ENCODE measurements at places on chromosomes 13 and 19. TPM values are rescaled to one million over a fixed set of nuclear protein-coding genes. Genes with fewer than 3 reads are reported as not detected.
A peak's percentile ranks its signal among the peaks of the same experiment; 100 is the strongest.

DNA sequence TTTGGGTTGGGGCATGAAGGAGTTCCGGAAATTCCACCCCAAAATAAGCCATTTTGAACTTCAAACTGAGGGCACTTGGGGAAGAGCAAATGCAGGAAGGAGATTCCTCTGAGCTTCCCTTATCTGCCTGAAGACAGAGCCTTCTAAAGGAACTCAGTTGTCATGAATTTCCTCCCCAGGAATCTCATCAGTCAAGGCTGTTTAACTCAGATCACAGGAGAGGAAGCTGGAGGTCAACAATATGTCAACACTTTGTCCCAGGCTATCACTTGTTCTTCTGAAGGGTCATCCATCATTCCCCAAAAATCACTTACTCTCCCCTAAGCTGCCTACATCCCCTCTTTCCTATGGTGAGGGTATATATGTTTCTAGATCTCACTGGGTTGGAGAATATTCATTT lies 26.0 kb upstream of the CHST8 start:
- no peaks in the 10 kb centered on the region for H3K27me3 ChIP-seq
- H3K36me3 ChIP-seq: no peaks in the 10 kb centered on the region
- H3K27ac ChIP-seq: no peak overlapping the region
- no peak overlapping the region for H3K4me3 ChIP-seq
- no peaks in the 10 kb centered on the region for H3K4me1 ChIP-seq

PCP2 gene
- total RNA-seq: not detected

- no peaks in the 10 kb centered on the region for H3K27me3 ChIP-seq
- no peaks in the 10 kb centered on the region for H3K36me3 ChIP-seq
- peaks cover 14% of the 10 kb centered on the region for H3K4me1 ChIP-seq
- H3K4me3 ChIP-seq: no peak overlapping the region
- no peak overlapping the region for H3K27ac ChIP-seq
- peak; percentile 57 for DNase-seq
These were observed 37.7 kb downstream of the GSX1 start for GRCh38 chr13:27830010-27830409.

DNA sequence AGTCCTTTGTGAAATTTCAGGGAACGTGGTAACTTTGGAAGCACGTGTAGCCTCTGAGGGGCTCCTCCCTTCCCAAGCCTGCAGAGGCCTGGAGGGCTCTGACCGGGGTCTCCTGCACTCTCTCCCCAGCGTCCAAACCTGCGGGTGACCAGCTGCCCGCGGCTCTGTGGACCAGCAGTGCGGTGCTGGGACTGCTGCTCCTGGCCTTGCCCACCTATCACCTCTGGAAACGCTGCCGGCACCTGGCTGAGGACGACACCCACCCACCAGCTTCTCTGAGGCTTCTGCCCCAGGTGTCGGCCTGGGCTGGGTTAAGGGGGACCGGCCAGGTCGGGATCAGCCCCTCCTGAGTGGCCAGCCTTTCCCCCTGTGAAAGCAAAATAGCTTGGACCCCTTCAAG lies 2.7 kb upstream of the TPGS1 start:
- no peaks in the 10 kb centered on the region for H3K36me3 ChIP-seq
- peaks cover 17% of the 10 kb centered on the region for H3K4me1 ChIP-seq
- H3K27ac ChIP-seq: no peak overlapping the region
- H3K27me3 ChIP-seq: no peaks in the 10 kb centered on the region

KLHL1 gene
- total RNA-seq: not detected

- H3K36me3 ChIP-seq: peaks cover 7% of the 10 kb centered on the region
- H3K27ac ChIP-seq: no peak overlapping the region
- no peak overlapping the region for H3K4me3 ChIP-seq
- no peak for DNase-seq
- no peaks in the 10 kb centered on the region for H3K27me3 ChIP-seq
These were observed 28.1 kb downstream of the B3GLCT start for GRCh38 chr13:31227870-31228269.

DNA sequence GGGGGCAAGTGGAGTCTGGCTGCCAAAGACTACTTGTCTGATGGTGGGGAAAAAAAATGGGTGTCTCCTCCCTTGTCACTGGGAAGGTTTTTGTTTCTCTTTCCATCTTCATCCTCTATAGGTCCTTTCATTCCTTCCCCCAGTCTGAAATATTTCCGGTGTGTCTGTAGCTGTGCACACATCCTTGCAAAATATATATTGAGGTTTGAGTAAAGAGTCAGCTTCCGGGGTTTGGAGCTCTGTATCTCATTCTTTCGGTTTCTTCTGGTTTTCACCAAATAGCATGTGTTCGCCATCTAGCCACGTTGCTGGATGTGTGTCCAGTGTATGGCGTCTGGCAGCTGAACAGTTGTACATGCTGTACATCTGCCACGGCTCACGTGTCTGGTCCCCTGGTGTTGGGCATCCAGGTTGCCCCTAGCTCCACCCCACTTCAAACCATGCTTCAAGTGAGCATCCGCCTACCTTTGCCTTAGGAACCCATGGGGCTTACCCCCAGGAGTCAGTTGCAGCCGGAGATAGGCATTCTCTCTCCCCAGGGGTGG lies 142.2 kb downstream of the SIPA1L3 start:
- no peak for DNase-seq
- no peaks in the 10 kb centered on the region for H3K27me3 ChIP-seq
- no peak overlapping the region for H3K4me3 ChIP-seq
- no peak overlapping the region for H3K27ac ChIP-seq
- no peaks in the 10 kb centered on the region for H3K4me1 ChIP-seq
- H3K36me3 ChIP-seq: no peaks in the 10 kb centered on the region

KLK2 gene
- total RNA-seq: not detected

- H3K27ac ChIP-seq: no peak overlapping the region
- no peaks in the 10 kb centered on the region for H3K27me3 ChIP-seq
- no peak for DNase-seq
- no peaks in the 10 kb centered on the region for H3K4me1 ChIP-seq
- no peaks in the 10 kb centered on the region for H3K36me3 ChIP-seq
- H3K4me3 ChIP-seq: no peak overlapping the region
These were observed 24.2 kb downstream of the FXYD5 start for GRCh38 chr19:35178701-35179100.

- no peaks in the 10 kb centered on the region for H3K27me3 ChIP-seq
- no peak overlapping the region for H3K4me3 ChIP-seq
- peak overlapping the region; percentile 8 for H3K27ac ChIP-seq
- DNase-seq: no peak
- no peaks in the 10 kb centered on the region for H3K36me3 ChIP-seq
These were observed 161.6 kb downstream of the FLT1 start for GRCh38 chr13:28333204-28333881.

GRCh38 chr13:45880242-45880641 lies 28.7 kb upstream of the SIAH3 start:
- no peak overlapping the region for H3K4me3 ChIP-seq
- no peak for DNase-seq
- H3K27me3 ChIP-seq: no peaks in the 10 kb centered on the region

CBY2 gene
- total RNA-seq: not detected

DNA sequence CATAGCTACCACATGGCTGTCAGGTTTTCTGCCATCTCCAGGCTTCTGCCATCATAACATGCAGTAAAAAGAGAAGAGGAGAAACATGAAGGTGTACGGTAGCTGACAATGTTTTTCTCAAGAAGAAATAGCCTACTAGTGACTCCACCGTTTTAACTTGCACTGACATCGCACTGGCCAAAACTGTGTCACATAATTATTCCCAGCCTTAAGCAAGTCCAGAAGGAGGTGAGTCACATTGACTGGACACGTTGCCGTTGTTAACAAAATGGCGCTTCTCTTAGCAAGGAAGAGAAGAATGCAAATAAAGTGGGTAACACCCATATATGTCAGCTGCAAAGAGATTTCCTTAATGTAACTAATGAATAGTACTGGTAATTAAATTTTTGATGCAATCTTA lies 810.4 kb upstream of the SLC10A2 start:
- no peak for DNase-seq
- no peaks in the 10 kb centered on the region for H3K27me3 ChIP-seq
- H3K36me3 ChIP-seq: no peaks in the 10 kb centered on the region
- no peaks in the 10 kb centered on the region for H3K4me1 ChIP-seq
- no peak overlapping the region for H3K27ac ChIP-seq

GRCh38 chr13:51624207-51624606 lies 39.9 kb downstream of the WDFY2 start:
- no peak overlapping the region for H3K4me3 ChIP-seq
- peaks cover 46% of the 10 kb centered on the region for H3K4me1 ChIP-seq
- H3K27me3 ChIP-seq: no peaks in the 10 kb centered on the region
- no peaks in the 10 kb centered on the region for H3K36me3 ChIP-seq

DNA sequence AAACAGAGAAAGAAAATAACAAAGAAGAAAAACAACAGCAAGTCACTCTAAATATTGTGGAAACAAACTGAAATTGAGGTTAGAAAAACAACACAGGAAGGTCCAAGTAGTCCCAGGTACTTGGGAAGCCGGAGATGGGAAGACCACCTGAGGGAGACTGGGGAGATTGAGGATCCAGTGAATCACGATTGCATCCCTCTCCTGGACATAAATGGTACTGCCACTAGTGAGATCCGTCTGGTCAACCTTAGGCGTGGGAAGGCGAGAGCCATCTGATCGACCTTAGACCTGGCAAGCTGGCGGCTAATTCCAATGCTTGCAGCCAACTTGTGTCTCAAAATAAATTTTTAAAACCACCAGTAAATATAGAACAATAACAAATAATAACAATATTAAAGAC lies 81.9 kb downstream of the ZNF726 start:
- H3K4me3 ChIP-seq: no peak overlapping the region
- H3K27me3 ChIP-seq: no peaks in the 10 kb centered on the region
- no peak overlapping the region for H3K27ac ChIP-seq
- no peak for DNase-seq
- H3K4me1 ChIP-seq: no peaks in the 10 kb centered on the region
- no peaks in the 10 kb centered on the region for H3K36me3 ChIP-seq

C19orf38 gene
- 1.5 TPM for total RNA-seq

GRCh38 chr13:113591750-113592149 lies 7.2 kb downstream of the TFDP1 start:
- H3K27ac ChIP-seq: no peak overlapping the region
- no peak for DNase-seq
- peaks cover 10% of the 10 kb centered on the region for H3K36me3 ChIP-seq
- H3K4me1 ChIP-seq: no peaks in the 10 kb centered on the region
- H3K4me3 ChIP-seq: no peak overlapping the region
- no peaks in the 10 kb centered on the region for H3K27me3 ChIP-seq

CALR3 gene
- not detected for total RNA-seq

TTC9B gene
- not detected for total RNA-seq

DNA sequence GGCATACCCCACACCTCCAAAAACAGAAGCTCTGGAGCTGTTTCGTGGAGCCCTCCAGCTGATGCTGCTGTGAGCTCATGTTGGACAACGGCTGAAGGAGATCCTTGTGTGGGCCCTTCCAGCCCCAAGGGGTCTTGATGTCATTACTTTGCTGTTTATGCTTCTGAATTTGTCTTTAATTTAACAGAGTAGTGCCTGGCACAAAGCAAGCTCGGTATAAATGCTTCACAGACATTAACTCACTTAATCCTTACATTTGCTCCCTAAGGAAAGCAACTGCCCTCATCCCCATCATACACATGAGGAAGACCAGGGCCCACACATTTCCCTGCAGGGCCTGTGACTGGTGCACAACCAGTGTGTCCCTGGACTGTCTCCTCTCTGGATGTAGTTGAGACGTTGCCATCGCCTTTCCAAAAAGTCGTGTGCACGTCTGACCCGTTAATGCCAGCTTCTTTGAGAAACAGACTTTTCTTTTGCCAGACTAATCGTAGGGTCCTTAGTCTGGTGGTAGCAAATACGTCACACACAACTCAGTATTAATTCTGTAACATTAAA lies 7.6 kb downstream of the COL4A1 start:
- H3K27ac ChIP-seq: peak overlapping the region; percentile 97
- no peak for DNase-seq
- H3K27me3 ChIP-seq: no peaks in the 10 kb centered on the region
- peaks cover 6% of the 10 kb centered on the region for H3K36me3 ChIP-seq
- peaks cover 87% of the 10 kb centered on the region for H3K4me1 ChIP-seq

DNA sequence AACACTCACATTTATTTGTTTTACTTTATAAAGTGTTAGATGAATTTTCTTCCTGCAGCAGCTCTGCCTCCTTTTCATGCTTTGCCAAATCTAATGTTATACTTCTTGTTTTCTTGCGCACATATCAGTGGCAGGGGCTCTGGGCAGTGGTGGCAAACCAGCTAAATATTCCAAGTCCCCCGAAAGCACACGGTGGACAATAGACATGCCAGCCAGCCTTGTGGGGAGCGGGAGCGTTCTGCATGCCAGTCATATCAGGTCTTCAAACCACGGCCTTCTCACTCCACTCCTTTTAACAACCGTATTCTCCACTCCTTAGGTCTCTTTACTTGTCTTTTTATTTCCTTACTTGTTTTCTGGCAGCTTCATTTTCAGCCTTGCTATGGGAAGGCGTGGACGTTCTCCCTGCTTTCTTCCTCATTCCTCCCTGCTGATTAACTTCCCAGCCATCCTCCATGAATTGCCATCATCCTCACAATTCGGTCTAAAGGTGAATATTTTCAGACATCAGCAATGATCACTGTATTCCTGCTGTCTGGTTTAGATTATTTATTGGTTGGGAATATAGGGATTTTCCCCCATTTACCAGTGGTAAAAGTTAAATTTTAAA lies 77.1 kb upstream of the WASF3 start:
- H3K36me3 ChIP-seq: no peaks in the 10 kb centered on the region
- no peaks in the 10 kb centered on the region for H3K27me3 ChIP-seq
- DNase-seq: no peak
- no peaks in the 10 kb centered on the region for H3K4me1 ChIP-seq

SLC10A2 gene
- not detected for total RNA-seq

TINCR gene
- total RNA-seq: 0.59 TPM

CLIP3 gene
- 10.7 TPM for total RNA-seq

DCT gene
- 0.39 TPM for total RNA-seq

APOE gene
- total RNA-seq: 85.3 TPM

DNA sequence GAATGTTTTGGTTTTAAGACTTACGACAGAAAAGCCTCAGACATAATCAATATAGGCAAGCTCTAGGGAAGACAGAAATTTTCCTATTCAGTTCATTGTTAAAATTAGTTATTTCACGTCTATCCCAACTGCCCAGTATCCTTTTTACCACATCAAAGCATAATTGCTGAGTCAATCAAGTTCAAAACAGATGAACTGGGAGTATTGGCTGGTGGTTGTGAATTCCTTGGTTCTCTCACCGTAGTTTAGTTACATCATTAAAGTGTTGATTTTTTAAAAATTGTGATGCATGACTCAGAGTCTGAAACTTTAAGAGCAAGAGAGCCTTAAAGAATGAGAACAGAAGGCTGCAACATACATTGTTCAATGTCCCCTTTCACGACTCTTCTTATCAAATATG lies 143.3 kb upstream of the FREM2 start:
- no peaks in the 10 kb centered on the region for H3K4me1 ChIP-seq
- no peak overlapping the region for H3K27ac ChIP-seq
- no peak for DNase-seq
- H3K27me3 ChIP-seq: no peaks in the 10 kb centered on the region

C19orf85 gene
- not detected for total RNA-seq

DNA sequence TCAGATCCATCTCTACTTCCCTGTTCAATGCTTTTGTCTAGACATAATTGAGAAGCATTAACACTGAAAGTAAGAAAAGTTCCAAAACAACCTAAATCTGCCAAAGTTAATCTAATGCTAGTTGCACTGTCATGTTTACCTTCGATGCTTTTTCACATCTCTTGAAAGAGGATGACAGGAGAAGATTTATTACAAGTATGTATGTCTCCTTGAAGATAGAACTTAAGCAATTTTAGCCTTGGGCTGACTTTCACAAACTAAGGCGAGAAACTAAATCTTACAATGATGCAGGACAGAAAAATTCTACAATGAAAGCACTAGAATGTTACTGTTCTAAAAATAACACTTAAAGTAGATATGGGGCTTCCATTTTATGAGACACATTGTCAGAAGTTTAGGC lies 64.0 kb downstream of the MIPEP start:
- no peaks in the 10 kb centered on the region for H3K27me3 ChIP-seq
- no peaks in the 10 kb centered on the region for H3K4me1 ChIP-seq
- H3K36me3 ChIP-seq: no peaks in the 10 kb centered on the region
- H3K27ac ChIP-seq: no peak overlapping the region
- DNase-seq: no peak
- H3K4me3 ChIP-seq: no peak overlapping the region

Data from right atrium auricular region (tissue), 2 donors.